Lung (tissue), 17 donors: ENCODE measurements at places on chromosomes 3 and 15. TPM values are rescaled to one million over a fixed set of nuclear protein-coding genes. Genes with fewer than 3 reads are reported as not detected.

- DNase-seq = no peak
- H3K36me3 ChIP-seq = no peaks in the 10 kb centered on the region
- H3K4me1 ChIP-seq = no peaks in the 10 kb centered on the region
- no peak overlapping the region for H3K27ac ChIP-seq
- H3K4me3 ChIP-seq = no peak overlapping the region
Measured at GRCh38 chr3:40899286-40899712, 300.0 kb upstream of the CTNNB1 start.

DNA sequence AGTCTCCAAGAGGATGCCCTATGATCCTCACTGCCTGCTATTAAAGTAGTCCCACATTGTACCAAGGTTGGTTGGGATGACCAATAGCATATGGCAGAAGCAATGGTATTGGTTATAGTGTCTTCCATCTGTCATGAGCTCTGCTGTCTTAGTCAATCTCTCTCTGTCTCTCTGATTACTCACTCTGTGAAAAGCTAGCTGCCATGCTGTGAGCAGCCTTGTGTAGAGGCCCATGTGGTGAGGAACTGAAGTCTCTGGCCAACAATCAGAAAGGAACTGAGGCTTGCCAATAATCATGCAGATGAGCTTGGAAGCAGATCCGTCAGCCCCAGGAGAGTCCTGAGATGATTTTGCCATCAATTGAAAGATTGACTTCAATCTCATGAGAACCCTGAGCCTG lies 60.3 kb upstream of the CFAP161 start:
- DNase-seq = no peak
- H3K27me3 ChIP-seq = no peaks in the 10 kb centered on the region
- no peaks in the 10 kb centered on the region for H3K4me1 ChIP-seq
- H3K4me3 ChIP-seq = no peak overlapping the region
- no peak overlapping the region for H3K27ac ChIP-seq
- no peaks in the 10 kb centered on the region for H3K36me3 ChIP-seq

DNA sequence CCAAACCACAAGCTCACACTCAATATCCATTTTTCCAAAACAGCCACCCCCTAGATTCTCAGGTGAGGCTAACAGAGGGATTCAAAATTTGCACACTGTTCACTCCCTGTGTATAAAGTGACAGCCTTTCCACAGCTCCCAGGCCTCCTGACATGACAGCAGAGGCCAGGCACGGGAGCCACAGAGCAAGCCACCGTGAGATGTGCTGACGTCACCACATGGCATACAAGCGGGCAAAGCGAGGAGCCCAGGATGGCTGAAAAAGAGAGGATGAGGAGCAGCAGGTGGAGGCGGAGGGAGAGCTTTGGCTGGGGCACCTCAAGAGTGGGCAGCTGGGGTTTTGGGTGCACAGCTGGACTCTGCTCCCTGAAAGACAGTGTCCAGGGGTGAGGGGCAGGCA lies 27.1 kb downstream of the EHD4 start:
- peaks cover 5% of the 10 kb centered on the region for H3K4me1 ChIP-seq
- peak overlapping the region; percentile 6 for H3K27ac ChIP-seq
- H3K4me3 ChIP-seq = no peak overlapping the region
- no peaks in the 10 kb centered on the region for H3K27me3 ChIP-seq
- DNase-seq = no peak
- no peaks in the 10 kb centered on the region for H3K36me3 ChIP-seq

DNA sequence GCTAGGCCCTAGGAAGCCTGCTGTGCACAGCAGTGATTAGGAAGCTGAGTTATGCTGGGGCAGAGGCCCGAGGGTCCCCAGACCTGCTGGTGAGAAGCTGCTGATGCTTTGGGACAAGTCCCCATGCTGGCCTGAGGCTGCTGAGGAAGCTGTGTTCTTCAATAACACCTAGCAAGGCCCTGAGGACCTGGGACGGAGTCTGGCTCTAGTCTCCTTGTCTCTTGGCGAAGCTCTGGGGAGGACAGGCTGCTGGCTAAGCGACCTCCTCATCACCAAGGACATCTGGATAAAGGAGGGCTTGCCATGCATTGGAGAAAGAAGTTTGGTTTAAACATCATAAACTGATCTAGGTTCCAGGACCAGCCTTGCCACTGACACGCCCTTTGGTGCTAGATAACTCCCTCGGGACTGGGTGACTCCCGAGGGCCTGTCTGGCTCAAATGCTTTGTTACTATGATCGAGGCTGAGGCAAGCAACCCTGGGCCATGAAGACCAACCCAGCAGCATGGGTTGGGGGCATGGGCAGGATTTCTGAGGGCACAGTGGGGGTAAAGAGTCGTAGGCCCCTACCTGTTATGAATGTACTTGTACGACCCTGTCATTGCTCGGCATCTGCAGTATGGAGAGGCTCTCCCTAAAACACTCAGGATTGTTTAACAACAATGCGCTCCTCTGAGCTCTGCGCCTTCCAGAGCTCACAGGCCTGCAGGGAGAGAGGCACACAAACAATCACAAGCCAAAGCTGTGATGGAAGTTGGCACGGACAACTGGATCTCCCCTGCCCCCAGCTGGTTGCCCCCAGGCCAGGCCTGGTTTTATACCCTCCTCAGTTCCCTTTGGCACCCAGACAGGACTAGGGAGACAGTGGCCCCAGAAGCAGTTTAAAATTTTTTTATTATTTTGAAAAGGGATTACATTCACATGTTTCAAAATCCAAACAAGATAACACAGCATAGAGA lies 64.4 kb downstream of the LINGO1 start:
- H3K27ac ChIP-seq = no peak overlapping the region
- no peaks in the 10 kb centered on the region for H3K4me1 ChIP-seq
- no peak overlapping the region for H3K4me3 ChIP-seq

- peaks cover 7% of the 10 kb centered on the region for H3K4me1 ChIP-seq
- no peak for DNase-seq
- no peak overlapping the region for H3K27ac ChIP-seq
- H3K36me3 ChIP-seq = peaks cover 17% of the 10 kb centered on the region
- no peaks in the 10 kb centered on the region for H3K27me3 ChIP-seq
Measured at GRCh38 chr15:65401611-65402240, 21.0 kb downstream of the IGDCC4 start.

The OIP5 gene
- 0.71 TPM for total RNA-seq

DNA sequence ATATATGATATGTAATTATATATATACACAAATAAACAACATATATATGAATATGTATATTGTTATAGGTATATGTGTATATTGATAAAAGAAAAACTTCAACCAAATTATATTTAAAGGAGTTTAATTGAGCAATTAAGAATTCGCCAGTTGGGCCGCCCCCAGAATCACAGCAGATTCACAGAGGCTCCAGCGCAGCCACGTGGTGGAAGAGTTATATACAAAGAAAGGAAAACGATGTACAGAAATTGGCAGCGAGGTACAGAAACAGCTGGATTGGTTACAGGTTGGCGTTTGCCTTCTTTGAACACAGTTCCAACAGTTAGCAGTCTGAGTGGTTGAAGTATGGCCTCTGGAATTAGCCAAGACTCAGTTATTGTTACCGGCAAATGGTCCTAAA lies 137.3 kb upstream of the SLC24A5 start:
- H3K4me3 ChIP-seq = no peak overlapping the region
- H3K4me1 ChIP-seq = no peaks in the 10 kb centered on the region
- H3K27ac ChIP-seq = no peak overlapping the region
- DNase-seq = no peak
- H3K27me3 ChIP-seq = no peaks in the 10 kb centered on the region

The SKOR1 gene
- 0.17 TPM for total RNA-seq

- H3K27me3 ChIP-seq = no peaks in the 10 kb centered on the region
Measured at GRCh38 chr3:66110840-66111239, 72.1 kb upstream of the MAGI1 start.

The TRH gene
- total RNA-seq = 0.40 TPM

DNA sequence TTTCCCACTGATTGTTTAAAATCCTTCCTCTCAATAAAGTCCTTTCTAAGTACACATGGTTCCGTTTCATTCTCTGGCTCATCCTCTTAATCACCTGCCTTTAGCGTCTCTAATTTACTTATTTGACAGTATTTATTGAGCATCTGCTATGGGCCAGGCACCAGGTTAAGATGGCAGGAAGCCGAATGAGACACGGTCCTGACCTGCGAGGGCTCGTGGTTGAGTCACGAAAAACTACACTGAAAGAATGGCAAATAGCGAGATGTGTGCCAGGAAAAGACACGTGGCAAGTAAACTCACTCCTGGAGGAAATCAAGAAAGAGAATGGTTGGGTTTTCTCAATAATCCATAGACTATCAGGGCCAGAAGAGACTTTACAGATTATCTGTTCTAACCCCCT lies 60.9 kb downstream of the HES1 start:
- no peaks in the 10 kb centered on the region for H3K27me3 ChIP-seq
- H3K36me3 ChIP-seq = no peaks in the 10 kb centered on the region
- no peak overlapping the region for H3K27ac ChIP-seq

DNA sequence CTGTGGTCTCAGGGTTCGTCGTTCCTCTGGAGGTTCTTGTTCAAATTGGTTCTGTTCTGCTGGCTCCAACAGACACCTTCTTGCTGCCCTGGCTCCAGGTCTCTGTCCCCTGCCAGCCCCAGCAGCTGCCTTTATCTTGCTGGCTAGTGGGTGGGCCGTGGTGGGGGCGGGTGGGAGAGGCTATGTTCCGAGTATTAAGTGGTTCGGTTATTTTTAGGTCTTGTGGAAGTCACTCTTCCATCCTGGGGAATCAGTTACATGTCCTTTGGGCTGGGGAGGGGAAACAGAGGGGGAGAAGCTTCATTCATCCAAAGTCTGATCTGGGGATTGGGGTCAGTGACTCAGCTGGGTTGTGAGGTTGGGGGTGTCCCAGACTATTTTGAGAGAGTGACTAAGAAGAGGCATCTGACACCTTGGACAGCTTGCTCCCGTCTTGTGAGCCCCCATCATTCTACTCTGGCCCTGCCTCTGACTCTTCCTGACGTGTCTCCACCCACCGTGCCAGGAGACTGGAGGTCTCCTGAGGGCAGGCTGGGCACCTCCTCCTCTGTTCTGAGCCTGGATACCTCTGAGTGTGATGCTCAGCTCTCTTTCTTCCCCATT lies at the start of gene XIRP1:
XIRP1 (minus strand) TSS at position 106 of the 603 bp plus-strand sequence. CDS start 3,150 bp downstream, outside the sequence.
- no peak within 1 kb of the TSS for H3K27ac ChIP-seq
- no peaks in the 10 kb centered on the region for H3K4me1 ChIP-seq
- H3K4me3 ChIP-seq = no peak within 1 kb of the TSS
- no peaks in the 10 kb centered on the region for H3K36me3 ChIP-seq

The CCDC54 gene
- not detected for total RNA-seq

DNA sequence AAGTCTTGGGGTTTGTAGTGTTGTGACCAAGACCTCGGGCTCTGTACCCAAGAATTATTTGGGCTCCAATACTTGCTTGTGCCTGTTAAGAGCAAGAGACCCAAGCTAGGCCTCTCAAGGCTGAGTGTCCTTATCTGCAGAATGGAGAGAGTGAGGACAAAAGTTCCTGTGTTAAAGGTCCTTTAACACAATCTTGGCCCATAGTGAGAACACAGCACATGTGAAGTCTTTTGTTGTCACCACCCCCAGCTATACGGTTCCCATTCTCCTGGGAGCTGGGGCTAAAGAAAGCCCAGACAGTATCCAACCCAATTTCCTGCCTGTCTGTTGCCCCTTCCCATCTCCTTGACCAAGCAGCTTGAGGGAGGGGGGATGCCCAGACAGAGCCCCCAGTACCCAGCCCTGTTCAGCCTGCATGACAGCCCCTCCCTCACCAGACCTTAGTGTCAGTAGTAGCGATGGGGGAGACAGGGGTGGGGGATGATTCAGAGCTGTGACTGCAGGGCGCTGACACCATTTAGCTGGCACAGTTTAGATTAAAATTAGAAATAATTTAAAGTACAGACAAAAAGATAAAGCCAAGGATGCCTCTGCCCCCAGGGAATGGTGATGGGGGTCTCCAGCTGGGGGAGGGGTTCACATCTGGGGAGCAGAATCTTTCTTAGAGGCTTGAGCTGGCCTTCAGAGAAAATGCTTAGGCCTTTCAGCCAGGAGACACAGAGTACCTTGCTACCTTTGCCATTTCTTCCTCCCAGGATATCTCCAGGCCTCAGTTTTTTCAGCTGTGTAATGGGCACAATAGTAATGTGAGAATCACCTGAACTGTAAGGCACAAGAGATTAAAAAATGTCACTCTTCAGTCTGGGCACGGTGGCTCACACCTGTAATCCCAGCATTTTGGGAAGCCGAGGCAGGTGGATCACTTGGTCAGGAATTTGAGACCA lies 2.7 kb downstream of the PRKCD start:
- peaks cover 32% of the 10 kb centered on the region for H3K4me1 ChIP-seq
- H3K36me3 ChIP-seq = no peaks in the 10 kb centered on the region
- no peak overlapping the region for H3K4me3 ChIP-seq
- peak; percentile 38 for DNase-seq
- peak overlapping the region; percentile 78 for H3K27ac ChIP-seq

DNA sequence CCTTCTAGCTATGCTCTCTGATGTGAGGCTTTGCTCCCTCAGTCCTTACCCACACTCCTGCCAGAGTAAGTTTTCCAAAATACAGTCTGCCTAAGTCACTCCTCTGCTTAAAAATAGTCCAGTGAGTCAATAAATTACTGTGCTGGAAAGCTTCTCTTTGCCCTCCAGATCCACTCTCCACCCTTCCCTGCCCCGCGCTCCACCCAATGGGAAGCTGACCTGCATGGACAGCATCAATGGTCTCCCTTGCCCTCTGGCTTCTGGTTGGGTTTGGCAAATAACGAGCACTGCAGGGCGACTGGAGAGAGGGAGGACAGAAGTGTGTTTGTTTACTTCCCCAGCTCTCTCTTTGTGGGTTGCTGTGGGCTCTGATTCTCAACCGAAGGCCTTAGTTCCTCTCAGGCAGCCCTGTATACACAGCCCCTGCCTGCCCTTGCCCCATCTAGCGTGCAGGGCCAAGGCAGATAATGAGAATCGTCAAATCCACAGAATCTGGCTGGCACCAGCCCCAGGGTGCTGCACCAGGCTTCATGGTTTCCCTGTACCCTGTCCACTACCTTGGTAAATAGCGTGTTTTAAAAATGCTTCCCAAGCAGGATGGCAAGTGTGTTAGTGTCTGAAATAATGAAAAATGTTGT lies 110.4 kb downstream of the ADAMTSL3 start:
- H3K27me3 ChIP-seq = no peaks in the 10 kb centered on the region
- H3K36me3 ChIP-seq = no peaks in the 10 kb centered on the region
- no peak overlapping the region for H3K27ac ChIP-seq
- no peak for DNase-seq

GRCh38 chr15:48869966-48870365 lies 8.0 kb upstream of the EID1 start:
- DNase-seq = peak; percentile 30
- H3K27ac ChIP-seq = no peak overlapping the region
- H3K36me3 ChIP-seq = no peaks in the 10 kb centered on the region
